Mammary epithelial cell (primary cell): ENCODE measurements at places on chromosomes 11 and 22. TPM values are rescaled to one million over a fixed set of nuclear protein-coding genes. Genes with fewer than 3 reads are reported as not detected.
A peak's percentile ranks its signal among the peaks of the same experiment; 100 is the strongest.

- DNase-seq = peak; percentile 88
These were observed 15.6 kb upstream of the MFNG start for GRCh38 chr22:37501610-37502341.

DNA sequence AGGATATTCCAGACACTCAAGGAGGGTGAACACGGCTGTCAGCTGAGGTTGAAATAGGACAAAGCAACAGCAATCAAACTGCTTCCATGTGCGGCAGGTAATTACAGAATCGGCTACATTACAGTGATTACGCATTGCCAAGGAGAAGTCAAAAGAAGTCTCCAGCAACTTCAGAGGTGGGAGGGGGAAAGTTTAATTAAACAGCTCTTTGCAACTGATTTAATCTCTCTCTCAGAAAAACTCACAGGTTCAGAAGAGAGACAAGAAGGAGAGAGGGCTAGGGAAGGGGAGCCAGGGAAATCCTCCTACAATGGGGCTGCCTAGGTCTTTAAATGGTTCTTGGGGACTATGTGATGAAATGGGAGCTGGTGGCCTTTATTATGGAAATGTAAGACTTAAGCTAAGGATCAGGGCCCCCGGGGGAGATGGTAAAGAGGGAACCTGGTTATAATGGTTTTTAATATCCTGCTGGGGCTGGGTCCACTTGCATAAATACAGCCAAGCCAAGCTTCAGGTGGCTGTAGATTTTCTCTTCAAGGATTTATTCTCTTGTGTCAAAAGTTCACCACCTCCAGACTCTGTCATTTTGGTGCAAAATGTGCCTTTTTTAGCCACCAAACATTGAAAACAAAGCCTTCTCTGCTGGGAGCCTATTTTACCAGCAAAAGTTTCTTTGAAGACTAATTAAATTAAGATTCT lies 354.7 kb upstream of the NARS2 start:
- DNase-seq = no peak

DNA sequence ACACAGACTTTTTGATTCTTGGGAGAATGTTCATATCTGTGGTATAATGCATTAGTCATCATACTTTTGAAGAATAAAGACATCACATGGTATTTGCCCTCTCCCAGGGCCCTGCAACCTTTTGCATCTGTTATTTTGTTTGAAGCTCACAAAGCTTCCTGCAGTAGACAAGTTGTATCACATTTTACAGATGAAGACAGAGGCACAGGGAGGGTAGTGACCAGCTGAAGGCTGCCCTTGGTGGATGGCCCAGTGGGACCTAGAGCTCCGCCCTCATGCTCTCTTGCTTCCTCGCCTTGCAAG lies 66.4 kb downstream of the UBASH3B start:
- DNase-seq = peak; percentile 83

DNA sequence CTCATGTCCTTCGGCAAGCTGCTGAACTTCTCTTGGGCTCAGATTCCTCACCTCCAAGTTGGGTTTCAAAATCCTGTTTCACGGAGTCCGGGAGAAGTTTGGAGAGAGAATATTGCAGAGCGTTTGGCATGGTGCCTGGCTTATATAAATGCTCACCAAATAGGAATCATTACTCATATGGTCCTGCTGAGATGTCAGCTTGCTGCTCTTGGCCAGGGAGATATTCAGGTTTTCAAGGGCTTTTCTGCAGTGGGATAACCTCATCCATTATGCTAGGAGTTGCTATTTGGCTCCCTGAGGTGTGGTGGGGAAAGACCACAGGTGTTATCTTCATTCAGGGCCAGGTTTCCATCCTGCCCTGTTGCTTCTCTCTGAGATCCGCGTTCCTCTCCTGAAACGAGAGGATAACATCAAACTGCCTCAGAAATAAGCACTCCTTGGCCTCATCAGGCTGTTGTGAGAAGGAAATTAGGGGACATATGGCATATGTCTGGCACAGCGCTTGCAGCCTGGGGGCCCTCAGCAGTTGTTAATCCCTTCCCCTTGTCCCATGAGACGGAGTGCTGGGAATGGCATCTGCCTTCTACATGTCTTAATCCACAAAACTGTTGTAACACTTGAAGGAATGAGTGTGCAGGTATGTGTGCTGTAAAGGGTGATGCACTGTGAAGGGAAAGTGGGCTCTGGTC lies 29.9 kb upstream of the ACER3 start:
- no peak for DNase-seq

GRCh38 chr11:46342239-46342638 lies 5.0 kb upstream of the DGKZ start:
- no peak for DNase-seq

- DNase-seq = no peak
These were observed 1.2 kb upstream of the IGLL1 start for GRCh38 chr22:23581260-23581650.

DNA sequence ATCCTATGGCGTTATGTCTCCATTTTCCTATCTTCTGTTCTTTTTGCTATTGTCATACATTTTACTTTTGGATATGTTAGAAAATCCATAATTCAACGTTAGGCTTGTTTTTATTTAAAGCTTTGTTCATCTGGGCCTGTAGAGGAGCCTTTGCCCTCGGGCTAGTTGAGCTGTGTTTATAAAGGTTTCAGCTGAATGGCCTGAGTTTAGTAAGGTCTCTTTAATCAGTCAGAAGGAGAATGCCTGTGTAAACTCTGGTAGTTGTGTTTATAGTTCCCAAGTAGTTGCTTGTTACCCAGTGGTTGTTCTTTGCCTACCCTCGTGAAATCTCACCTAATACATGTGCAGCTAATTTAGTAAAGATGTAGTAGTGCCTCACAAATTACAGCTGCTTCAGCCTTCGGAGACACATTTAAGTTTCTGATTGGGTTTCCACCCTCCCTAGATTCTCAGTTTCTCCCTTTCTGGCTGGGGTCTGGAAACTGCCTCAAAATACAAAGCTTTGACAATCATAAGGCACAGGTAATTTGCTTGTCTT lies 33.1 kb downstream of the MTMR3 start:
- no peak for DNase-seq

DNA sequence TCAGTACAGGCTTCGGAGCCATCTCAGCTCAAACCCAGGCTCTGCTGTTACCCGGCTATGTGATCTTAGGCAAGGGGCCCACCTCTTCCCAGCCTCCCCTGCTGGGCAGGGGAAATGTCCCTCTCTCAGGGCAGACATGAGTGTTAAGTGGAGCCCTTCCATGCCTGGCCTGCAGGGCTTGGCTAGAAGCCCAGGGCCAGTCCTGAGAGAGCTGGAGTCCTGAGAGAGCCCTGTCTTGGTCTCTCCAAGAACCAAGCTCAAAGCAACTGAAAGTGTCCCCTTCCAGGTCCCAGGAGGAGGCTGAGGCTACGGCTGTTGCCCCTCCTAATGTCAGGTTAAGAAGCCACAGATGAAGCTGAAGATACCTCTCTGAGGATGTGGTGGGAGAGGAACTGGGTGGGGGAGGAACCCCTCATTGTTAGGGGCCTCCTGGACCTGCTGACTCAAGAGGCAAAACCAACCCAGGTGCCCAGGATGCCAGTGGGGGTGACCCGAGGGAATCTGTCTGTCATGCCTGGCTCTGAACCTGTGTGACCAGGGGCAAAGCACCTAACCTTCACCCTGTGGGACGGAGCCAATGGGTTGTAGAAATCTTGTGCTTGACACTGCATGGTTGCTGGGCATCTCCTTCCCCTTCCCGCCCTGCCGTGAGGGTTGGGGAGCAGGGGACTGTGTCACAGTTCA lies 4.2 kb downstream of the ZP1 start:
- DNase-seq = no peak

DNA sequence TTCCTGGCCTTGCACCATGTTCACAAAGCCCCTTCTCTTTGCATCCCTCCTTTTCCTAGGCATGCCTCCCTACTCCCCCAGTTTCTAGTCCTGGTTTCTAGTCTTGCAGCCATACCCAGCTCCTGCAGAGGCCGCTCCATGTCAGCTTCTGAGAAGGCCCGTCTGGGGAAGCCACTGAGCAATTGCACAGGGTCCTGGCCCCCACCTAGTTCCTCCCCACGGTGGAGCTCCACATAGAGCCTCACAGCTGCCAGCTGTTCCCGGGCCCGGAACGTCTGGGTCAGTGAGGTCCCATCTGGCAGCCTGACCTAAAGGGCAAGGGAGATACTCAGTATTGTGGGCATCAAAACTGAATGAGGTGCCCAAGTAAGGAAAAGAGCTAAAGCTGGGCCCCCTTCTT lies 2.2 kb downstream of the UBXN1 start:
- no peak for DNase-seq

DNA sequence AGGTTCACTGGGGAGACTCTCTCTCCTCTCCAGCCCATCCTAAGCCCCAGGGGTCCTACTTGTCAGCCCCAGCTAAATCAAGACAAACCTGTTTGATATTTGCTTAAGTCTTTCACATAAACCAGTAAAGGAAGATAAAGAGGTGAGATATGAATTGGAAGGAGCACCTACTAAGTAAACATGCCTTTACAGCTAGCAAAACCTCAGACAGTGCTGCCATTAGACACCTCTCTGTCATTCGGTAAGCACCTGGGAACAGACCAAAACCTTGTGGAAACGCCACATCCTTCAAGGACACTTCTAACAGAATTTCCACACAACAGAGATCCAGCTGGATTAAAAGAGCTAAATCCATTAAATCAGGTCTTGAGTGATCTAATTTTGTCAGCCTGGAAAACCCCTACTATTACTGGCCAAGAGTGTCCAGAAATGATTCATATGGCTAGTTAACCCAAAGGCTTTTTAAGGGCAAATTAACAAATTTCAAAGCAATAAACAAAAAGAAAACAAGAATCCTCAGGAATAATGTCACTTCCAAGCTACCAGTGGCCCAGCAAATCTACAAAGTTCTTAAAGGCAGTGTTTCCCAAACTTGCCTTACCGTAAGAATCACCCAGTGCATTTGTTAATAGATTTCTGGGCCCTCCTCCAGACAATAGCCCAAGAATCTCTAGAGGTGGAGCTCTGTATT lies 2.4 kb downstream of the VPS37C start:
- DNase-seq = peak; percentile 70

DNA sequence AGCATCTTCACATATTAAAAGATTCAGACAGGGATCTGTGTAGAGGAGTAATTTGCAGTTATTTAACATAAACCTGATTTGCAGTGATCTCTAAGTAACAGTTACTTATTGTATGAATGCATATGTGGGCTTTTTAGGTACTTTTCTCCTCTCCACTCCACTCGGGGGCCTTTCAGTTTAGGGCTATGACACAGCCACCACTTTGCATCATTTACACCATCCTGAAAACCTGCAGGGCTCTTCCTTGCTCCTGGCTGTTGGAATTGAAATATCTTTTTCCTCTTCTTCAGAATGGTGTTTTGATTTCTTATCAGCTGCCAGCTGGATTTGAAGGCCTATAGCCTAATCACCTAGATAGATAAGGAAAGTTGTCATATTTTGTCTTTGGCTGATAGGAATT lies 580.8 kb downstream of the NELL1 start:
- DNase-seq = no peak

- DNase-seq = no peak
These were observed 563 bp upstream of the ENDOD1 start for GRCh38 chr11:95088946-95089619.

DNA sequence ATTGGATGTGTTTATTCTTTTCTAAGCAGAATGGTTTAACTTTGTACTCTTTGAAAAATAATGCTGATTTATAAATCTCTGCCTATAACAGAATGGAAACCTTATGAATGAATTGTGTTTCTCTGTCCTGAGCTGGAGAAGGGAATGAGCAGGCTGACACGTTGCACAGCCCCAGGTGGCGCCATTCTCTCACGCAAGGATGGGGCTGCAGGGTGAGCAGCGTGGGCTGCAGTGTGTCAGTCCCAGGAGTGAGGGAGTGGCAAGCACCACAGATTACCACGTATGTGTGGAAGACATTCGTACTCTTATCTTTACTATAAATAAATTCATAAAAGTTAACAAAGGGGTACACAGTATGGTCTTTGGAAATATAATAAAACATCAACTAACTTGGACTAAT lies 33.4 kb downstream of the FDX1 start:
- no peak for DNase-seq

DNA sequence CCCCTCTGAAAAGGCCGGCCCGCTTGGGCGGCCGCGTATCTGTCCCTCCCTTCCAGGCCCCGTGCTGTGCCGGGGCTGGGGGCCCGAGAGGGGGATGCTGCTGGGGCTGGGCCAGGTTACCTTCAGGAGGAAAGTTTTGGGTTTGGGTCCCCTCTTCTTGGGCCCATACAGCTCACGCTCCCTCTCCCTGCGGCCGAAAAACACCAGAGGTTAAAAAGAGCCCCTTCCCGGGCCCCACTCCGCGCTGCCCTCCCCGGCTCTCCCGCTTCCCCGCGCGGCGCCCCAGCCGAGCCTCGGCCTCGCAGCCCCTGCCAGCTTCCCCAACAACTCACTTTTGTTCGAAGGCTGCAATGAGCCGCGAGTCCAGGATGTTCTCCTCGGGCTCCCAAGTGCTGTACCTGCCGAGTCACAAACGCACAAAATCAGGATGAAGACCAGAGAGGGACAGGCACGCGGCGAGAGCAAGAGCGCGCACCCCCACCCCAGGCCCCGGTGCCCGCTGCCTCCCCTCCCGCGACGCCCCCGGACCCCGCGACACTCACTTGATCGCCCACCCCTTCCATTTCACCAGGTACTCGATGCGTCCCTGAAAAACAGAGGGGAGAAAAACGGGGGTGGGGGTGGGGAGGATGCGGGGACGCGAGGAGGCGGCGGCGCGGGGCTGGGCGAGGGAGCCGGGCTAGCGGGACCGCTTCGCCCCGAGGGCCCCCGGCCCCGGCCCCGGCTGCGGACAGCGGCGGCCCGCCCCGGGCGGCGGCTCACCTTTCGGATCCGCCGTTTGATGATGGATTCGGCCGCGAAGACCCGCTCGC lies 450 bp downstream of the CBX6 start:
- DNase-seq = peak; percentile 25

DNA sequence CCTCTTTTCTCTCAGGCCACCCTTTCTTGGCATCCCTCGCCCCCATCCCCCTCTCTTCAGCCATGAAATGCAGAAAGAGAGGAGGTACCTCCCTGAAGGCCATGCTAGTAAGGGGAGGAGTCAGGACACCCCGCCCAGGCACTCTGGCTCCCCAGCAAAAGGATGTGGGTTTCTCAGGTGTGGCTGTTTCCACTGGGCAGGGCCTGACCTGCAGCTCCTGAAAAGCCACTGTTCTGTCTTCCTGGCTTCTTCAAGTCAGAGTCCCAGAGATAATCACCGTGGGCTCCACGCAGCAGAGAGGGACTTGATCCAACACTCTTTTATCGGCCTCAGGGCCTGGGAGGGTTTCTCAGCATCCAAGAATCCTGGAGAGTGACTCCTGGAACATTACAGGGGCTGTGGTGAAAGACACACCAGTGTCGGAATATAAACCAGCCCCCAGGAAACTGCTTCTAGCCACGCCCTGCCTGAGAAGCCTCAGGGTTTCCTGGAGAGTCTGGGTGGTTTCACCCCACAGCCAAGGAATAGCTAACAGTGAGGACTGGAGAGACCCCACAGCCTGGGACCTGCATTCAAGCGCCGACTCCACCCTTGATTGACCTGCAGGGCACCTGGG lies 45.7 kb upstream of the TSPAN18 start:
- DNase-seq = peak; percentile 60

GRCh38 chr11:15968461-15969130 lies 387.8 kb downstream of the SOX6 start:
- peak; percentile 22 for DNase-seq

- no peak for DNase-seq
These were observed 310.1 kb downstream of the CADM1 start for GRCh38 chr11:115193914-115194801.

- no peak for DNase-seq
These were observed 2.0 kb downstream of the MB start for GRCh38 chr22:35615156-35615555.

Gene GLYAT
- polyA plus RNA-seq = not detected

Gene LAYN
- polyA plus RNA-seq = 6.0 TPM

Gene IL18BP
- polyA plus RNA-seq = 1.3 TPM

Gene SSTR3
- not detected for polyA plus RNA-seq

Gene CABP4
- polyA plus RNA-seq = 0.52 TPM
